ENCODE measurements at places on chromosomes 5 and 9. TPM values are rescaled to one million over a fixed set of nuclear protein-coding genes. Genes with fewer than 3 reads are reported as not detected.

The ABLIM3 gene
- total RNA-seq: 24.9 TPM

The EIF4E1B gene
- not detected for total RNA-seq

The TBC1D13 gene
- total RNA-seq: 10.8 TPM

The KIF24 gene
- 0.63 TPM for total RNA-seq

The BTNL3 gene
- total RNA-seq: not detected

The FOXD4L3 gene
- total RNA-seq: not detected
